ENCODE measurements at places on chromosomes 1 and 21. TPM values are rescaled to one million over a fixed set of nuclear protein-coding genes. Genes with fewer than 3 reads are reported as not detected.
A peak's percentile ranks its signal among the peaks of the same experiment; 100 is the strongest.

DNA sequence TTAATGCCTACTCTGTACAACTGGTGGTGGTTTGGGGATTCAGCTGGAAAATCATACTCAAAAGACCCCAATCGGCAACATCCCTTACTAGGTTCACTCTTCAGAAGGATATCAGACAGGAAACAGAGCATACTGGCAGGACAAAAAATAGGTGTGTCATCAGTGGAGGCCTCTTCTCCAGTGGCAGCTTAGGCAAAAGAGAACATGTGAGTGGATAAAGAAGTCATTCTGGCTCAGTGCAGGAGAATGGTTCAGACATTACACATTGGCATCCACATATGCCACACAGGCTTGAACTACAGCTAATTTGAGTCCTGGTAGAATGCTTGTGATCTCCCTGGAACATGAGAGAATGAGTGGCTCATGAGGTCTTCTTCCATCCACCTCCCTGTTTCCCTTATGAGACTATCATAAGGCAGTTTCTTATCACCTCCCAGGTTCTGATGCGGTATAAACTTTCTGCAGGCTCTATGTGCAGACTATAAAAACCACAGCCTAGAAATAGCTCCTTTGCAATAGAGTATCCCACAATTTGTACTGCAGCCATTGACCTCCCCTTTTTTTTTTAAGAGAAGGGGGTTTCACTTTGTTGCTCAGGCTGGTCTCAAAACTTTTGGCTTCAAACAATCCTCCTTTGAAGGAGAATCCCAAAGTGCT is 24.7 kb downstream of the VAMP4 start:
- no peak for DNase-seq

DNA sequence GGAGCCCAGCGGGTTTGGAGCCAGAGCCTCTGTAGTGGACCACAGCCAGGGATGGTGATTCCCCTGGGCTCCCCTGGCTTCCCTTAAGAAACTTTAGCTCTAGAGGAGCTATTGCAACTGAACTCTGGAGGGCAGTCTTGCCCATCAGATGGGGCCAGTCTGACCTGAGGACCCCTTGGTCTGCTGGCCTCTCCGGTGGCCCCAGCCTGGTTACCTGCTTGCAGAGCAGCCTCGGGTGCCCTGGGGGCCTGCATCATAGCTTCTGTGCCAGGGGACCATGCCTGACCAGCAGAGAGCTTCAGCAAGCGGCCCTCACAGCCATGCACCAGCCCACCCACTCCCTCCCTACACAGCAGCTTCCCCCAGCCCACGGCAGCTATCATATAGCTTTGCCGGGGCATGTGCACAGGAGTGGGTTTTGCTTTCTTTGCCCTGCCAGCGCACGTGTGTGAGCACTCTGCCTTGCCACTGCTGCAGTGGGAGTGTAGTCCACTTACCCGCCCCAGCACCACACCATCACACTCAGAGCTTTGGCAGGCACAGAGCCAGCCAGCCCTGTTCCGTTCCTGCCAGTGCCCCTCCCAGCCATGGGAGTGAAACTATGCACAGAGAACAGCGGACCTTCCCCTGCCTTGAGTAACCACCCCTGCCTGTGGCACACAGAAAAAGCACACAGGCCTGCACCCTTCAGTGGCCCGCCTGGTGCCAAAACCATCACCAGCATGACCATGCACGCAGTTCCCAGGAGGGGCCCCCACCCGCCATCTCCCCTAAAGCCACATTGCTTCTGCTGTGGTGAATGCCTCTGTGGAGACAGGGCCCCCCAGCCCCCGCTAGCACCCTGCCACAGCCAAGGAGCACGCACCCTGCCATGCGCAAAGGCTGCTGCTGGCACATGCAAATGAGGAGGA is 442.9 kb upstream of the NEGR1 start:
- DNase-seq: no peak

GRCh38 chr1:67767103-67767782 is 66.0 kb downstream of the GNG12 start:
- DNase-seq: no peak

GRCh38 chr1:85582687-85583591 is 2.4 kb downstream of the CCN1 start:
- DNase-seq: no peak

- DNase-seq: peak; percentile 24
These were observed 381.1 kb upstream of the KAZN start for GRCh38 chr1:14217384-14217783.

ADIPOR1 gene
- 57.4 TPM for total RNA-seq

FCGR3A gene
- total RNA-seq: not detected

Data from OCI-LY7 (cell line).